ENCODE measurements at places on chromosomes 2 and 18. TPM values are rescaled to one million over a fixed set of nuclear protein-coding genes. Genes with fewer than 3 reads are reported as not detected.

CABLES1 gene
- total RNA-seq, result 4.2 TPM

DNA sequence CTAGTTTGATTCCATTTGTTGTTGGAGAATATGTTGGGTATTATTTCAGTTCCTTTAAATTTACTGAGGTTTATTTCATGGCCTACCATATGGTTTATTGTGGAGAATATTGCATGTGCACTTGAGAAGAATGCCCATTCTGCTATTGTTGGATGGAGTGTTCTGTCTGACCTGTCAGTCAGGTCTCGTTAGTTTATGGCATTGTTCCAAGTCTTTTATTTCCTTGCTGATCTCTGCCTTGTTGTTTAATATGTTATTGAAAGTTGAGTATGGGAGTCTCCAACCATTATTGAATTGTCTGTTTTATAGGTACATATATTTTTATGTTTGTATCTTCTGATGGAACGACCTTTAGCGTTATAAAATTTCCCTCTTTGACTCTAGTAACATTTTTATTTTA lies 86.3 kb downstream of the PTPN4 start:
- DNase-seq, result no peak
- H3K27me3 ChIP-seq, result no peaks in the 10 kb centered on the region
- peaks cover 43% of the 10 kb centered on the region for H3K36me3 ChIP-seq
- H3K27ac ChIP-seq, result peak overlapping the region; percentile 92
- no peak overlapping the region for H3K4me3 ChIP-seq
- H3K4me1 ChIP-seq, result peaks cover 8% of the 10 kb centered on the region

- H3K4me3 ChIP-seq, result no peak overlapping the region
- H3K4me1 ChIP-seq, result no peaks in the 10 kb centered on the region
- no peaks in the 10 kb centered on the region for H3K36me3 ChIP-seq
Measured at GRCh38 chr2:12050396-12050795, 304.0 kb downstream of the LPIN1 start.

- H3K4me3 ChIP-seq, result no peak overlapping the region
- H3K27ac ChIP-seq, result no peak overlapping the region
- DNase-seq, result no peak
- H3K4me1 ChIP-seq, result peaks cover 9% of the 10 kb centered on the region
- H3K36me3 ChIP-seq, result no peaks in the 10 kb centered on the region
Measured at GRCh38 chr2:150165988-150166312, 321.5 kb downstream of the RND3 start.

MZT2B gene
- 190 TPM for total RNA-seq

DNA sequence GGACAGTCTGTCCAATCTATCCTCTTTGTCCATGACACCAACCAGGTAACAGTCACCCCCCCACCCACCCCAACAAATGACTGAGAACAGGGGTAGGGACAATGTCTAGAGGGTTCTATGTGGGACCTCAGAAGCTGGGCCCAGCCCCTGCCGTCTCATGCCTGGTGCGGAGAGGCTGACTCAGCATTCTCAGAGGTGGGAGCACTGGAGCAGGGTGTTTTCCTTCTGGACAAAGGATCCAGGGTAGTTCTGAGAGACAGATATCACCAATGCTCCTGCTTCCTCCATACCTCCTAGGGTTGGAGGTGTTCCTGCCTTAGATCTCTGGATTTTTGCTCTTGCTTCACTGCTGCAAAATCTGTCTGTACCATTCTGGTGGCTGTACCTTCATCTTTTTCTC lies 33.9 kb upstream of the SP100 start:
- H3K4me3 ChIP-seq, result no peak overlapping the region
- H3K36me3 ChIP-seq, result no peaks in the 10 kb centered on the region
- no peaks in the 10 kb centered on the region for H3K4me1 ChIP-seq
- H3K27ac ChIP-seq, result no peak overlapping the region

GRCh38 chr18:27017901-27018500 lies 152.5 kb upstream of the AQP4 start:
- peaks cover 2% of the 10 kb centered on the region for H3K36me3 ChIP-seq
- H3K27ac ChIP-seq, result no peak overlapping the region
- no peak overlapping the region for H3K4me3 ChIP-seq

LRRC30 gene
- total RNA-seq, result not detected

TRPM8 gene
- not detected for total RNA-seq

- no peaks in the 10 kb centered on the region for H3K27me3 ChIP-seq
- no peak overlapping the region for H3K27ac ChIP-seq
- DNase-seq, result no peak
- H3K4me1 ChIP-seq, result peaks cover 9% of the 10 kb centered on the region
Measured at GRCh38 chr2:40370007-40370395, 81.9 kb downstream of the SLC8A1 start.

DNA sequence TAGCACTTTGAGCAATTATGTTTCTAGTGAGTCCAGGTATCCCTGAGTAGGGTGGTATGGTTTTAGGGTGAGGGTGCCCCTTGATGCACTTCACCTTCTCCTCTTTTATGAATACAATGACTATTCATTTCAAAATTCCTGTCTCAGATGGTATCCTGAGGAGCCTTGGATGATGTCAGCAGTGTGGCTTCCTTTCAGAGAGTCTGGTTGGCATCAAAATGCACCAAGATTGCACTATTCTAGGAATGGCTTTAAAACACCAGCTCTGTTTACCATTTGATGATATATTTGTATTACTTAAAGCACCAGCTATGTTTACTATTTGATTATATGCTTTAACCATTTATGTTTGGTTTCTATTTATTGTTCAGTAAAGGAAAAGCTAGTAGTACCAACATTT lies 141.0 kb downstream of the FMNL2 start:
- H3K27me3 ChIP-seq, result no peaks in the 10 kb centered on the region
- DNase-seq, result no peak
- peaks cover 42% of the 10 kb centered on the region for H3K4me1 ChIP-seq
- H3K36me3 ChIP-seq, result no peaks in the 10 kb centered on the region
- no peak overlapping the region for H3K4me3 ChIP-seq
- H3K27ac ChIP-seq, result no peak overlapping the region

- peaks cover 12% of the 10 kb centered on the region for H3K36me3 ChIP-seq
- H3K4me1 ChIP-seq, result peaks cover 52% of the 10 kb centered on the region
- peak overlapping the region; percentile 57 for H3K27ac ChIP-seq
Measured at GRCh38 chr2:234690569-234691213, 193.8 kb upstream of the ARL4C start.

DNA sequence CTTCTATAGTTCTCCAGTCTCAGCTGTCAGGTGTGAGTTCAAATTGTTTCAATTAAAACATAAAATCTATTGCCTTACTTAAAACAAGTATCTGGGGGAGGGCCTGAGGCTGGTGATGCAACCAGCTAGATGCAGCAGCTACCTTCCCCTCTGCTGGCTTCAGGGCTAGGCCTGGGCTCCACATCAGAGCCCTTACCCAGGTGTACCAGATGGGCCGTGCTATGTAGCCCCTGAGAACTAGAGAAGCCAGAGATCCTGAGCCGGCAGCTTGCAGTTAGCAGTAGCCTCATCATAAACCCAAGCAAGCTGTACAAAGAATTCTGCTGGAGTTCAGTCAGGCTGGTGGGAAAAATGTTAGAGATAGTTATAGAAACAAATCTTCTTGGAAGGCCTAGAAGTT lies 97.7 kb upstream of the ACAA2 start:
- H3K27ac ChIP-seq, result no peak overlapping the region
- H3K4me3 ChIP-seq, result no peak overlapping the region
- DNase-seq, result no peak
- H3K27me3 ChIP-seq, result peaks cover 33% of the 10 kb centered on the region

GRCh38 chr2:46269544-46270273 lies 27.5 kb upstream of the EPAS1 start:
- no peak overlapping the region for H3K4me3 ChIP-seq
- peaks cover 14% of the 10 kb centered on the region for H3K27me3 ChIP-seq

PTCD3 gene
- total RNA-seq, result 163 TPM

MERTK gene
- 20.1 TPM for total RNA-seq

EML6 gene
- 2.6 TPM for total RNA-seq

GRCh38 chr2:231861288-231861931 lies 64.8 kb downstream of the NPPC start:
- no peak for DNase-seq
- H3K36me3 ChIP-seq, result no peaks in the 10 kb centered on the region
- peaks cover 14% of the 10 kb centered on the region for H3K27me3 ChIP-seq
- no peaks in the 10 kb centered on the region for H3K4me1 ChIP-seq
- no peak overlapping the region for H3K27ac ChIP-seq
- no peak overlapping the region for H3K4me3 ChIP-seq

NT5C1B gene
- not detected for total RNA-seq

CFAP65 gene
- 0.67 TPM for total RNA-seq

DNMT3A gene
- 168 TPM for total RNA-seq

DNA sequence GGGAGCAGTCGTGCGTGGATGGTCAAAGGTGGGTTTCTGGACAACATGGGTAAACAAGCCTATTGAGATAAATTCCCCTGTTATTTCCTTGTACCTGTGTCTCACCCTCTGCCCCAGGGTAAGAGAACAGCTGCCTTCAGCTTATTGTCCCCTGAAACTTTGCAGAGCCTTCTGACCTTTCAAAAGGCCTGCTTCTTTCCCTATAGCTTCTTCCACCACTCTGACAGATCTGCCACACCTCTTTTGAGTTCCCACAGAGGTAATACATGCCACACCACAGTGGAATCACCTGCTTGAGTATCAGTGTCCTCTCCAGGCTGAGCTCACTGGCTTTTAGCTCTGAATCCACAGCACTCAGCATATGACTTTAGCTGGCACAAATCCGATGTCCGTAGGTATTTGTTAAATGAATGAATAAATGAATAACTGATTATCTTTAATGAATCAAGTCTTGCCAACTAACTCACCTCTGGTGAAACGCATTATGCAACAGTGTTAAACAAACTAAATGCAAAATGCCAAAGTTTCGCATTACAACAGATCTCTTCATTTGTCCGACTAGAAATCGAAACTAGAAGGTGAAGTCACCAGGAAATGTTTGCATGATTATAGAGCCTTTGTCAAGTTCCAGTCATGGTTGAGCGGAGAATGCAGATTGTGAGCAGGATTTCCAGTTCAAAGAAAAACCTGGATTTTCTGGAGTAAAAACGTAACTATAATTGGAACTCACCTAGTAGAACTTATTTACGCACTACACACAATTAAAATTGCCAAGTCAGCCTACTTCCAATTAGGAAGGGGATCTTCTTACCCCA lies 16.4 kb downstream of the DYNAP start:
- H3K27me3 ChIP-seq, result no peaks in the 10 kb centered on the region
- H3K27ac ChIP-seq, result peak overlapping the region; percentile 79
- DNase-seq, result no peak
- H3K36me3 ChIP-seq, result no peaks in the 10 kb centered on the region
- peaks cover 16% of the 10 kb centered on the region for H3K4me1 ChIP-seq
- no peak overlapping the region for H3K4me3 ChIP-seq

GGCX gene
- total RNA-seq, result 69.2 TPM

ABCG8 gene
- total RNA-seq, result not detected

SERPINB12 gene
- total RNA-seq, result not detected

Data from progenitor cell of endocrine pancreas (in vitro differentiated cells).